Stomach (tissue), 19 donors: ENCODE measurements at places on chromosomes 7 and 10. TPM values are rescaled to one million over a fixed set of nuclear protein-coding genes. Genes with fewer than 3 reads are reported as not detected.

VGF gene
- 0.55 TPM for total RNA-seq

SPACDR gene
- not detected for total RNA-seq

SCIN gene
- 6.2 TPM for total RNA-seq

ATG9B gene
- 0.55 TPM for total RNA-seq

AMPH gene
- 2.2 TPM for total RNA-seq

ATP6V0E2 gene
- total RNA-seq, result 5.1 TPM

BUD23 gene
- 34.5 TPM for total RNA-seq

ADCY1 gene
- 1.8 TPM for total RNA-seq

LBX1 gene
- total RNA-seq, result not detected

RTKN2 gene
- not detected for total RNA-seq

GAD2 gene
- 0.92 TPM for total RNA-seq

AMZ1 gene
- 0.45 TPM for total RNA-seq

- no peak for DNase-seq
These were observed 90.4 kb downstream of the PDE1C start for GRCh38 chr7:31979690-31980330.

DNA sequence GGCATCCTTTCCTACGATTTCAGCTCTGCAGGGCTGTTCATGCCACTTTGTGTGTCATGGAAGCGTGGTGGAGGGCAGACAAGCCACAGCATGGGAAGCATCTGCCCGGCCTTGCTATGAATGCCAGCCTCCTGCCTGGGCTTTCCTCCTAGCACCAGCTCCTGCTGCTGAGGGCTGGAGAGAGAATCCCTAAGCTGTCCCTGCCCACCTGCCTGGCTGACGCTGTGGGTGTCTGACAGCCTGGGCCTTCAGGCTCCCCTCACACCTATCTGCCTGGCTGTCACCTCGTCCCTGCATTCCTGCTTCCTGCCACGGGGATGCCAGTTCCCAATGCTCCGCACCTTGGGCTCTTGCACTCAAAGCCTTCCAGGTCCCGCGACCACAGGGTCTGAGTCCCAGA is 606.5 kb upstream of the MGMT start:
- DNase-seq, result no peak

DNA sequence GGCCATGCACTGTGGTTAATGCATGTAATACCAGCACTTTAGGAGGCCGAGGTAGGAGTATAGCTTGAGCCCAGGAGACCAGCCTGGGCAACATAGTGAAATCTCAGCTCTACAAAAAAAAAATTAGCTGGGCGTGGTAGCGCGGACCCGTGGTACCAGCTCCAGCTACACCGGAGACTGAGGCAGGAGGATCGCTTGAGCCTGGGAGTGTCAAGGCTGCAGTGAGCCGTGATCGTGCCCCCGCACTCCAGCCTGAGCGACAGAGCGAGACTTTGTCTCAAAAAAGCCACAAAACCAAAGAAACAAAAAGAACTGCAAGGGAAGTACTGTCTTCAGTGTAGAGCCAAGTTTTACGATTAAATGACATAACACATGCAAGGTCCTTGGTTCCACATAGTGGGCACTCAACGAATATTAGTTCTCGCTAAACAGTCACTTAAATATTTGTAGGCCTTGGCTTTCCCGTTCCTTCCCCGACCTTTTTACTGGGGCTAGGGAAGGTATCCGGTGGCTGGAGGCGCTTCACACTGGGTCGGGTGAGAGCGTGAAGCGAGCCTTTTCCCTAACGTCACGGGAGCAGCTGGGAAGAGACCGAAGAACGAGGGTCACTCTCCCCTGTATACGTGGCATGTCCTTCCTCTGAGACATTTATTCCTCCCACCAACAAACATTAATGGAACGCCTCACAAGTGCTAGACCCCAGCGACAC is 993 bp upstream of the SND1 start:
- DNase-seq, result no peak

DNA sequence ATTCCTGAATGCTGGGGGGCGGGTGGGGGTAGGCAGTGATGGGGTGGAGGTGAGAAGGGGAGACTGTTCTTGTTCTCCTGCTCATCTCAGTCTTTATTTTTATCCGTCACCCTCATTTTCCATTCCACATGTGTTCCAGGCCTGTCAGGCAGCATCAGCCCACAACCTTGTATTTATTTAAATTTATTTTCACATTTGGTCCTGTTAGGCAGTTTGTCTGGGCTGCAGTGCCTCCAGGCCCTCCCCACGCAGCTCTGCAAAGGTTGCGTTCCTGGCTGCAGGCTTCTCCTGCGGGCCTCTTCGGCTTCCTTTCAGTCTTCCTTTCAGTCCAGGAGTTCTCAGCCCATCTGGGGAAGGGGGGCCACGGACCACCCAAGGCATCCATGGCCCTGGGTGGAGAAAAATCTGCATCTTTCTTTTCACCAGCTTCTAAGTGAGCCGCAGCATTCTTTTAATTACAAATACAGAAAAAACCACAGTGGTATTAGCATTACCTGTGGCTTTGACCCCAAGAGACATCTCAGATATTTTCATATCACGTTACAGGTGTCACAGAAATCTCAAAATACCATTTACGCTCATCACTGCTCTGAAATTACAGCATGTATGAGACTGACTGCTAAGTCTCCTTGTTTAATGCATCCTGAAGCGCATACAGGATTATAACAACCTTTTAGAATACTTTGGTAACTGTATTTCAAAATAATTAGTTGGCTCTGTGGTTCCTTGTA is 94.0 kb downstream of the C10orf105 start:
- no peak for DNase-seq

DNA sequence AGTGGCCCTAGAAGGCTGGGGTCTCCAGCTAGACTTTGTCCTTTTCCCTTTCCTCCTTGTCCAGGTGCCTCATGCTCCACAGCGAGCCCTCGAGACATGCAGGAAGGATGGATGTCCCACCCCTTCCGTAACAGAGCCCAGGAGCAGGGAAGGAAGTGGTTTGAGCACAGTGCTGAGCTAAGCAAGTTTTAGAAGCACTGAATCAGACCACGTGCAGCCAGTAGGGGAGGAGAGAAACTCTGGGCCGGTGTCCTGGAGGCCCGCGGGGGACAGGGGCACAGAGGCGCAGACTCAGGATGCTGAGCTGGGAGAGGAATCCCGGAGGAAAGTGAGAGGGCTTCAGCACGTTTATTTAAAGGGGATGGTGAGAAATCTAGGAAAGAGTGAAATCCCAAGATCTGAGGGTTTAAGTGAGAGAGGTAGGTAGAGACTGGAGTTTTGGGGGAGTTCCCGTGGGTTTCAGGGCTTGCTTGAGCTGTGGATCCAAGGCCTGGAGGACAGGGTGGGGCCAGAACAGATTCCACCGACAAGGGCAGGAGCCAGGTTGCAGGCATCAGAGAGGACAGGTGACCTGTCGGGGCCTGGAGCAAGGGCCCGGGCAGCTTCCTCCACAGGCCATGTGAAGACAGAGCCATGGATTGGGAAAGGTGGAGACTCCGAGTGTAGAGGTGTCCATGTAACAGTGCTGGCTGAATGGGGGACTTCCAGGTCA is 4.4 kb upstream of the IRF5 start:
- DNase-seq, result no peak

GRCh38 chr10:44053391-44053790 is 331.5 kb downstream of the CXCL12 start:
- no peak for DNase-seq

DNA sequence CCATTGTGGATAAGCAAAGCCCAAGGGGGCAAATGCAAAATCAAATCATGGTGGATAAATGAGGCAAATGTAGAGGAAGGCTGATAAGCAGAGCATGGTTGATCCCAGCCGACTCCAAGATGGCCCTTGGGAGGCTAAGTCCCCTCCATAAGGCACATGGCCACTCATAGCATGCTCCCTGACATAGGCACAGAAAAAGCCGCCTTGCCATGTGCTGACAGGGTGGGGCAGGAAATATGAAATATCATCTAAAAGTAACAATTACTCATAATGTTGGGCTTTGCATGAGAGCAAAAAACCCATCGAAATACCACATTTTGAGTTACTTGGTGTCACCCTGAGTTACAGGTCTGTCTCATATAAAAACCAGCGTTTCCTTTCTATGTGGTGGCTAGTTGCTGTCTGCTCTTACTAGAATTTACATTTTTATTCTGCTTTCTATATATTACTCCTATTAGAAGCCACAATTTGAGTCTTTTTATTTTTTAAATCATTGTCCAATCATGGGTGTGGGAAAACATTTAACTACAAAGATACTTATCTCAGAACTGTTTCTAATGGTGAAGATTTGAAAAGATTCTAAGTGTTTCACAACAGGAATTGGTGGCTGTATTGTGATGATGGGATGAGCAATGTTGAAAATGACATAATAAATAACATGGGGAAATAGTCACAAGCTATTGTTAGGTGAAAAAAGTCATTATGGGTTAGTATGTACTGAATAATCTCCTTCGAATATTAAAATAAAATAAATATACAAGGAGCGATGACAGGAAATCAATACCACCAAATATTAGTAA is 102.7 kb downstream of the CUBN start:
- DNase-seq, result no peak

GRCh38 chr10:31526681-31527080 is 207.7 kb downstream of the ZEB1 start:
- DNase-seq, result no peak

DNA sequence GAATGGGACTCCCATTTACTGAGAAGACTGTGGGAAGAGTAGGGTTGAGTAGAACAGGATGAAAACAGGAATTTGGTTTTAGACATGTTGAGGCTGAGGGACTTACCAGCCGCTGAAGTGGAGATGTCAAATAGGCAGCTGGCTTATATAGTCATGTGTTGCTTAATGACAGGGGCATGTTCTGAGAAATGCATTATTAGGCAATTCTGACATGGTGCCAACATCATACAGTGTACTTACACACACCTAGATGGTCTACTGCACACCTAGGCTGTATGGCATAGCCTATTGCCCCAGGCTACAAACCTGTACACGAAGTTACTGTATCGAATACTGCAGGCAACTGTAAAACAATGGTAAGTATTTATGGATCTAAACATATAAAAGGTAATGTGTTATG is 17.5 kb downstream of the ARL3 start:
- no peak for DNase-seq

DNA sequence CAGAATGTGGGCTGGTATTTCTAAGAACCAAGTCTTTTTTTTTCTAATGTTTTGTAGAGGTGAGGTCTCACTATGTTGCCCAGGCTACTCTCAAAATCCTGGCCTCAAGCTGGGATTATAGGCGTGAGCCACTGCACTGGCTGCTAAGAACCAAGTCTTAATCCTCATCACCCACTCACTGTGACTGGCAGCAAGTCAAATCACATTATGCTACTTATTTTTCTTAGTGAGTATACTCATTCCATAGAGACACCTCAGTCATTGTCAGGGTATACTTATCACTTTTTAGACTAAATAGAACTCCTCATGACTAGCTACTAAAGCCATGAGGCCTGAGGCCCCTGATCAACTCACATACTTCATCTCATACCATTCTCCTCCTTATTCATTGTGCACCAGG is 116.1 kb downstream of the STRA8 start:
- DNase-seq, result no peak

- DNase-seq, result no peak
These were observed 179.9 kb downstream of the SKAP2 start for GRCh38 chr7:26684447-26684846.

GRCh38 chr7:134842886-134843430 is 63.5 kb downstream of the CALD1 start:
- no peak for DNase-seq

DNA sequence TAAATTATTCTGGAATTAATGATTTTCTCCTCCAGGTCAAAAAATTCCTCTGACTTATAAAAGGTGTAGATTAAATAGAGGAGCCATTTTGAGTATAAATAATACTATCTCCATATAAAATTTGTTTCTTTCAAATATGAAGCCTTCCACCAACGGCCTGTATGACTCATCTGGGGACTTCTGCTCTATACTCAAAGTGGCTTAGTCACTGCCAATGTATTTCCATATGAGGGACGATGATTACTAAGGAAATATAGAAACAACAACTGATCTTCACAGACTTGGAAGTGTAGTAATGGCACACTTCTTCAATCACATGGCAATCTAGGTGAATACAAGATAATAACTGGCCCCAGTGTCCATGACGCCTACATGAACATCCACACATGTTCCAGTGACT is 335.6 kb upstream of the HGF start:
- DNase-seq, result no peak

DNA sequence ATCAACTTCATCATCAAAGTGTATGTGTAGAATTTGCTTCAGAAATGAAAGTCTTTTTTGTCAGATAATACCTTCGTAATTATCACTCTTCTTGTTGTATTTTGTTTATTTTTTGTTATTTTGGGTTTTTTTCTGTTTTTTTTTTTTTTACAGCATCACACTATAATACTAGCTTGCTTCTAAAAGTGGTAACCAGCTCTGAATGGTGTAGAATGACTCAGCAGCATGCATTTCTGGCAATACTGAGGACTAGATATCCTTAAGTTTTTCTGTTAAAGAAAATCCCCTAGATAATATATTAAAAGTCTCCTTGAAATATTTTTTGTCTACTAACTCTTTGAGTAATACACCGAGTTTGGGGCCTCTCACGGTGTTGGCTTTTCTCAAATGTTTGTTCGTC is 109.1 kb downstream of the LMBR1 start:
- DNase-seq, result no peak

DNA sequence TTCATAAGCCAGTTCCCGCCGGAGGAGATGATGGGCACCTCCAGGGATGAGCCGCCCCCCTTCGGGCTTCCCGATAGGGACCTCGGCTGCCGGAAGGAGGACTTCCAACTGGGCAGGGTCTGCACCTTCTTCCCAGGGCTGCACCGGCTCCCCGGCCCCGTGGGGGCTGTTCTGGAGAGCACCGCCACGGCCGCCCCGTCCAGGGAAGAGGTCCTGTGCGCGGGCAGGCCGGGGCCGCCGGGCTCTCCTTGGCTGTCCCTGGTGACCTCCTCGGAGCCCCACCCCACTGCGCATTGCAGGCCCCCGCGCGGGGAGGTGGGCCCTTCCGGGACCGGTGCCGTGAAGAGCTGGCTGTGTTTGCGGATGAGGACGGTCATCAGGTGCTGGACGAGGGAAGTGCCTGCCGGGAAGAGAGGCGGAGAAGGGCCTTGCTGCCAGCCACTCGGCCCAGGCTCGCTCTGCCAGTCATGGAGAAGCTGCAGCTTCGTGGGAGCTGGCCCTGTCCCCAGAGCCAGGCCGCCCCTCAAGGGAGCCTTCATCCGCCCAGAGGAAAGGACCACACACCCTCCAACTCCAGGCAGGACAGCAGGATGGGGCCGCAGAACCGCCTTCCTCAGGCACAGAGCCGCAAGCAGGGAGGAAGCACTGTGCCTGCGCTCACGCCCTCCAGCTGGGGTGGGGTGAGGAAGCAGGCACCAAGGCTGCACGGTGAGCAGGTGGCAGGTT is 144.4 kb downstream of the MAPK8 start:
- no peak for DNase-seq

DNA sequence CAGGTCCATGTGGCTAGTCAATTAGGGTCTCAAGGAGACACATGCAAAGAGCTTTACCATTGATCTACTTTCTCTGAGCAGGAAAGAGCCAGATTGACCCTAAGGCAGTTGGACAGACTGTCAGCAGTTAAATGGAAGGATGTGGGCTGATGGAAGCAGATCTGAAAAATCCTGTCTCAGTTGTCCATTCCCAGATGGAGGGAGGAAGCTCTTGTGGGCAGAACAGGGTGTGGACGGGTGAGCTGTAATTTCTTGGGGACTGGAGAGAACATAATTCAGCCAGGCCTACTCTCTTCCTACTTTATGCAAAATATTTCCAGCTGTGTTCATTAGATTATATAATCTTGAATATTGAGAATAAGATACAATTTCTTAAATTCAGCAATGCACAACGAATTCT is 163.6 kb downstream of the GNAT3 start:
- no peak for DNase-seq

GRCh38 chr10:48478469-48478868 is 126.4 kb downstream of the ARHGAP22 start:
- peak; percentile 14 for DNase-seq
